NCI-H460 (cell line): ENCODE measurements at places on chromosomes 5 and 9.

GRCh38 chr9:110509792-110510191, 69.7 kb downstream of the SVEP1 start:
- no peak for DNase-seq

DNA sequence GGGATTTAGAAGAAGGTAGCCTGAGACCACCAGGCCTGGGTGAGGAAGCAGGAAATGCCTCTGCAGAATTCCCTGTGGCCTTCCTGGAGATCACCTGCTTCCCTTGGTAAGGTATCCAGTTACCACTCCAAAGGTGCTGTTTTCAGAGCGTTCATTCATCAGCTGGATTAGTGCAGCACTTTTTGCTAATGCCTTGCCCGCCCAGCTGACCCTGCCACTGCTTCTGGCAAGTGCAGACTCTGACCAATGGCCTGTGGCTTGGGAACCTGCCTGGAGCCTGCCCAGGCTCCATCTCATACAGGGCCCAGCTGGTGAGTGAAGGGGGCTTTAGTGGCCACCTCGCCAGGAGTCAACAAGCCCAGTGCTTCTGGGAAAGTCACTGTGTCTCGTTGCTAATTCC, 48.6 kb downstream of the FOXI1 start:
- no peak for DNase-seq

DNA sequence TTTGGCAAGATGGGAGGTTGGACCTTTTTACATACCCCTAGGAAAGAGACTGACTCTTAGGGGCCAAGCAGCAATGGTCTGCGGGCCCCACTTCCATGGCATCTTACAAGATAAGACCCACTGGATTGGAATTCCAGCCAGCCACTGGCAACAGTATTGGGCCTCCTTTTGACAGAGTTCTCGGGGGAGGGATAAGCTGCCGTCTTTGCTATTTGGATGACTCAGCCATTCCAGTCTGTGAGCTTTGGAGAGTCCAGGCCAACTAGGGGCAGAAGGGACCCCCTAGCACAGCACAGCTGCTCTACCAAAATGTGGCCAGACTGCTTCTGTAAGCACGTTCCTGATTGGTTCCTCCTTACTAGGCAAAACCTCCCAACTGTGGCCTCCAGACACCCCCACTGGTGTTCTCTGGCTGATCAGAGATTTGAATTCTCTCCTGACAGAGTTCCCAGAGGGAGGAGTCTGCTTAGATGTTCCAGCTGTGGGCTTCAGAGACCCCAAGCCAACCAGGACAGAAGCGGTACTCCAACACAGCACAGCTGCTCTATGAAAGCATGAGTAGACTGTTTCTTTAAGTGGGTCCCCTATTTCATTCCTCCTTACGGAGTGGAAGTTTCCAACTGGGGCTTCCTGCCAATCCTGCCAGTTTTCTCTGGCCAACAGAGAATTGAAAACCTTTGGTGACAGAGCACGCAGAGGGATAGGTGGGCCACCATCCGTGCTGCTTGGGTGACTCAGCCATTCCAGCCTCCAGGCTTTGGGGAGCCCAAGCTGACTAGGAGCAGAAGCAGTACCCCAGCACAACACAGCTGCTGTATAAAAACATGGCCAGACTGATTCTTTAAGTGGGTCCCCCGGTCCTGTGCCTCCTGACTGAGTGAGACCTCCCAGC, 672.1 kb upstream of the RIOK2 start:
- DNase-seq = no peak

DNA sequence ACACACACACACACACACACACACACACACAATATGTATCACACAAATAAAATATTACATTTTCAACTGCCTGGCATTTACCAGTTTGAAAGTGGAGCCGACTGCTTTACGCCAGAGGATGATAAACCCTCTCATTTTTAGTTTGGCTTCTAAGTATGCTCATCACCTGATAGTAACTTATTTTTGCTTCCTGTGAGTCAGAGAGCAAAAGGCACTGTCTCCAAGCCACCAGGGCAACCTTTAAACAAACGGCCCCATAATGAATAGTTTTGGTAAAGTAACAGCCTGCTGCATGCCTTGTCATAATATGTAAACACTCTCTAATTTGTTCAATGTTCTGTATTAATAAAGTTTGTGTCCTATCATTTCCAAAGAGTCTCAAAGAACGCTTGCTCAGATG, 26.9 kb downstream of the KLF4 start:
- DNase-seq = no peak
